Fibroblast of the aortic adventitia (primary cell): ENCODE measurements at places on chromosomes 16 and 17. TPM values are rescaled to one million over a fixed set of nuclear protein-coding genes. Genes with fewer than 3 reads are reported as not detected.

DNA sequence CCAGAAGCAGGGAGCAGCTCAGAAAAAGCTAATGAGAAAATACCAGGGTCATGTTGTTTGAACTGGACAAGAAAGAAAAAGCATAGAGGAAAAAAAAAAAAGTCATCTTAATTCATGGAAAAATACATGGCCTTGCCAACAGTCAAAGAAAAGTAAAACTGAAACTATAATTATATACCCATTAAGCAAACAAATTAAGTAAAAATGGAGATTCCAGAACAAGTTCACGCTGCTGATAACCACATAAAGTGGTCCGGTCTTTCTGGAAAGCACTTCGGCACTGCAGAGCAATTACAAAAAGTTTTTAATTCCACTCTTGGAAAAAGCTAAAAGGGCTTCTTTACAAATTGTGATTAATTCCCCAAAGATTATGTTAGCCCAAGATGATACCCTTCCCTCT, 12.4 kb upstream of the P2RX5 start:
- no peak for DNase-seq

DNA sequence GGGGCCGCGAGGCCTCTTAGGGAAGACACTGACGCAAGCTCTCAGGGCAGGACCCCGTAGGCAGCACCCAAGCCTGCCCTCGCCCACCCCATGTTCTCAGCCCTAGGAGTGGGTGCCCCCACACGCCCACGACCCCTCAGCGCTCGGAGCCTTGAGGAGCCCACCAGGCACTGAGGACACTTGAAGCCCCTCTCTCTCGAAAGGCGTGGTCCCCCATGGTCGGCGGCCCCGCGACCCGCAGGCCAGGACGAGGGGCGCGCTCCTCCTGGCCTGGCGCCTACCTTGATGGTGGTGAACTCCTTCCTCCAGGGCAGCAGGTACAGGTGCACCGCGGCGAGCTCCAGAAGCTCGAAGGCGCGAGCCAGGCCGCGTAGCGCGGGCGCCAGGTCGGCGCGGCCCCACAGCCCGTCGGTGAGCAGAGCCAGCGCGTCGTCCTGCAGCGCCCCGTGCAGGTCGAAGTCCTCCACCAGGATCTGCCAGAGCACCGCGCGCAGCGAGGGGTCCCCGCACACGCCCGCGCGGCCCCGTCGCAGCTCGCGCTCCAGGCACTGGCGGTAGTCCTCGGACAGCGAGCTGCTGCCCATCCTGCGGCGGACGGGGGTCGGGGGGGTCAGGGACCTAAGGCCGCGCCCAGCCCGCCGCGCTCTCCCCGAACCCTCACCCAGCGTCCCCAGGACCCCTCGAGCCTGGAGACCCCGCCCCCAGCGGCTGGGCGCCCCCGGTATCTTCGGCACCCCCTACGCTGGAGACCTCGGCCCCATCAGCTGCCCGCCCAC, 668 bp downstream of the SPATA2L start:
- no peak for DNase-seq

GRCh38 chr16:369866-370436, 387 bp downstream of the MRPL28 start:
- DNase-seq, result no peak

GRCh38 chr17:34242587-34243363, 12.3 kb upstream of the CCL2 start:
- DNase-seq, result no peak

DNA sequence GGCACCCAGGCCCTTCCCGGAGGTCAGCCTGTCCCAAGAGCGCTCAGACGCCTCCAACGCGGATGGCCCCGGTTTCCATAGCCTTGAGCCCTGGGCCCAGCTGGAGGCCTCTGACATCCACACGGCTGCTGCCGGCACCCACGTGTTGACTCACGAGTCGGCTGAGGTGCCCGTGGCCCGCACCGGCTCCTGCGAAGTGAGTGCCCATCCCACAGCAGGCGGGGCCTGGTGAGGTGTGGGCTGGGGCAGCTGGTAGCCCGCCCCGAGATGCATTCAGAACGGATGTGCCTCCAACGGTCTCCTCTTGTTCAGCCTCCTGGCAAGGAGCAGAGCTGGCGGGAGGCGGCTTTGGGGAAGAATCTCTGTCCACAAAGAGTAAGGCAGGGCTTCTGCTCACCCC, 2.7 kb downstream of the WDR90 start:
- DNase-seq, result no peak

DNA sequence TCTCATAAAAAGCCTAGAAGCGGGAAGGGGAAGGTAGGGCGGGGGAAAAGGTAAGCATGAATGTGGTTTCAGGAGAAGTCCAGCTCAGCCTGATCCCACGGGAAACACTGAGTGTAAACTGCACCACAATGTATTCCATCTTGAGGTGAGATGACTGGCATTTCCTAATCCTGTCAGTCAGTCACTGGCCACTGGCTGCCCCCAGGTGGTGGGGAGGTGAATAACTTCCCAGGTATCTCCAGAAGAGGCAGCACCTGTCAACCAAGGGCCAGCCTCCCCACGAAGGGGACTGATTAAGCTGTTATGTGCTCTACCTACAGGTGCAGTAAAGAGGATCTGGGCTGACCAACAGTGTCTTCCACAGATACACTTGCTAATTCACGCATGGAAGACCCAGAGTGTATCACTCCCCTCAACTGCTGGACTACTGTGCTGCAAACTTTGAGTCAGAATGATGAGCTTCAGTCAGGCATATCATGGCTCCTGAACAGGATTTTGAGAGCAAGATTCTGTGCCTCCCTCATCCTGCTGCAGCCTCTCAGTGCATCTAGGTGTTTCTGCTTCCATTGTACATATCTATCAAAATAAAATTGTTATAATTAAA, 108.5 kb upstream of the CCL2 start:
- DNase-seq, result no peak

DNA sequence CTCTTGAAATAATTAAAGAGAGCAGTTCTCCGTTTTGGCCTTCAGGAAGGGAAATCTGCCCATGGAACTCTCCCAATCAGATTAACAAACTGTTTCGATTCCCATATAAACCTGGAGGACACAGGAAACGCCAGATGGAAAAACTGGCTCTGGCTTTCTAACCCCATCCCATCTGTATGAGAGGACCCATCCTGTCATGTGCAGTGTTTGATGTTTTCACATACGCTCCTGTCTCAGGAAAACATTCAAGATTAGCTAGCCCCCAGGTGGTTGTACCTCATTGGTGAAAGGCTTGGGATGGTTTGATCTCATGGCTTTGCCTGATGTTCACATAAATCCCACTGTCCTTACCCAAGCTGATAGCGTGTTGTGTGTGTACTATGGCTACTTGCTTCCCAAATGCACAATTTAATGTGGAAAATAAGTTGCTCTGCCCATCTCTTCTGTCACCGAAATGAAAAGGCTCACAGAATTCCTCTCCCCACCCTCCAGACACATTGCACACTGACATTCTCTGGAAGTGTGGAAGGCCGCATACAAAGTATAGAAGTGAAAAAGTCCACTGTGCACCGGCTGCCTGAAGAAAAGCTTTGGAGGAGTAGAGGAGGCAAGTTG, 18.2 kb upstream of the ERN1 start:
- DNase-seq, result peak; percentile 62

- peak; percentile 24 for DNase-seq
Measured at GRCh38 chr17:82848022-82848592, 8.3 kb upstream of the ZNF750 start.

The HOXB13 gene
- not detected in 2 replicates for total RNA-seq

The CD79B gene
- not detected in 2 replicates for total RNA-seq

The CX3CL1 gene
- total RNA-seq, result 0.18 and 0.33 TPM in 2 replicates

The KRTAP2-3 gene
- not detected in 2 replicates for total RNA-seq
